ENCODE measurements at places on chromosomes 11 and 22.

DNA sequence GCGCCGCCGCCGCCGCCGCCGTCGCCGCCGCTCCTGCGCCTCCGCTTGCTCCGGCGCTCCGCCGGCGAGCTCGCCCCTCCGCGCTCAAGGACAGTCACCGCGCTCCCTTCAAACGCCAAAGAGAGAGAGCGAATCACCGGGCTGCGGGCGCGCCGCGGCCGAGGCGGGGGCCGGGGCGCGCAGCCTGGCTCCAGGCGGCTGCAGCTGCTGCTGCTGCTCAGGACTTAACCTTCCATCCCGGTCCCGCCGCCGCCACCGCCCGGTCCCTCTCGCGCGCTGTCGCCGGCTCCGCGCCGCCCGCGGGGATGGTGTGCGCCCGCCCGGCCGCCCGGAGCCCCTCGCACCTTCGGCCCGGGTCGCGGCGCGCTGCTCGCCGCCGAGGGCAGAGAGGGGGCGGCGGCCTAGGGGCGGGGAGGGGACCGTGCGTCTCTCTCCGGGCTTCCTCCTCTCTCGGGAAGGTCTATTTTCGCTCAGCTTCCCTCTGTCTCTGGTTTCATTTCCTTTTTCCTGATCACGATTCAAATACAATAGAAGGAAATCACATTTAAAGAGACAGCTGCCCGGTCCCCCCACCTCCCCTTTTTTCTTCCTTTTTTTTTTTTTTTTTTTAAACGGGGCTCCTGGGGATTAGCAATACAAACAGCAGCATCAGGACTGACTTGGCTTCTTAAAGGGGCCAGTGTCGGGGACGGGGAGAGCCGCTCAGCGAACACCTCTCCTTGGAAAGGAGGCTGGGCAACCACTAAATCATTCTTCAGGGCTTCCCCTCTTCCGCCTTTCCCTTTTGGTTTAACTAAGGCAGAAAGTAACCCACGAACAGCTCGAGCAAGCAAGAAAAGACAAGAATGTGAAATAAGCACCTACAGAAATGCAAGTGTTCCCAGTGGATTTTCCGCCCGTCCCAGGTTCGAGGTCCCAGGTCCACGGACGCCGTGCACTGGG, 22.1 kb downstream of the LMO2 start:
- DNase-seq: no peak

DNA sequence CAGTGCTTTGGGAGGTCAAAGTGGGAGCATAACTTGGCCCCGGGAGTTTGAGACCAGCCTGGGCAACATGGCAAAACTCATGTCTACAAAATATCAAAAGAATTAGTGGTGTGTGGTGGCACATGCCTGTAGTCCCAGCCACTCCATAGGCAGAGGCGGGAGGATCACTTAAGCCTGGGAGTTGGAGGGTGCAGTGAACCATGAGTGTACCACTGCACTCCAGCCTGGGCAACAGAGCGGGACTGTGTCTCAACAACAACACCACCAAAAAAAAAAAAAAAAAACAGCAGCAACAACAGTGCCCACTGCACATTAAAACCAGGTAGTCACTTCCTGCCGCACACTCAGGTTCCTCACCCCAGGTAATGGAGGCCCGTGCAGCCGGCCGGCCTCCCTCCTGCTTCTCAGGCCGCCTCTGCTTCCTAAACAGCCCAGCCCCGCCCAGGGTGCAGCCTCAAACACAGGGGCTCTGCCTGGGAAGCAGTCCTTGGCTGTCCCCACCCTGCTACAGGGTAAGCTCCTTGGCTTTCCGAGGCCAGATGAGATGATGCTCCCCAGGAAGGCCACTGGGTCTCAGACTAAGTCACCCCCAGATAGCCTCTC, 318.3 kb downstream of the SHANK2 start:
- no peak for DNase-seq

DNA sequence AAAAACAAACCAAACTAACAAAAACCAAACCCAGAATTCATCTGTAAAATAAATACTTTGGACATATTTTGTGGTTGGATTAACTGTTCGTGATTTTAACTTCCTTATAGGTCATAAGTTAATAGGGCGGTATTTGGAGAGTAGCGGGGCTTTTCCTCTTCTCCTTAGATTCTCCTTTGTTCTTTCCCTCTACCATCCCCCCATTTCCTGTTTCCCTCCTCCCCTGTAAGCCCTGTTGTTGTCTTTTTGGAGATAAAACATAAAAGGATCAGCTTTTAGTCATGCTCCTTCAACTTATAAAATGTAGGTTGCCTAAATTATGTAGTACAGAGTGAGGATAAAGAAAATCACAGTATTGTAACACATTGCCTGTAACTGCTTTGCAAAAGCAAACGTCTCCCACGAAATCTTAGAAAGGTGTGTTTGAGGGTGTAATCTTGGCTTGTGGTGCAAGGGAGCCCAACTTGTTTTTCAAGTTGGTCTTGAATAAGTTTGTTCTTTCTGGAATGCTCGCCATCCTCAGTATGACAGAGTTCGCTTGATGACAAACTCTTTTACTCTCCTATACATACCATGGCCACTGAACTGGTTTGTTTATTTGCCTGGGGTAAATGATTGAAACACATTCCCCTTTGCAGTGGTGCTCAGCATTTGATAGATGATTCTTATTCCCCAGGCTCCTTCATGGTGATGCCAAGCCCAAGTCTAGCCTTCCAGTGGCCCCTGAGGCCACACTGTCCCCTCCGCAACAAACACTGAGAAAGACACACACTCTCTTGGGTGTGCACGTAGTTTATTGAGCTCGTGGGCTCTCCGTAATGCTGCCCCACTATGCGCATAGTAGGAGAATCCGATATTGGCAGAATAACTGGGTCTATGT, 49.4 kb downstream of the TEAD1 start:
- DNase-seq: no peak

DNA sequence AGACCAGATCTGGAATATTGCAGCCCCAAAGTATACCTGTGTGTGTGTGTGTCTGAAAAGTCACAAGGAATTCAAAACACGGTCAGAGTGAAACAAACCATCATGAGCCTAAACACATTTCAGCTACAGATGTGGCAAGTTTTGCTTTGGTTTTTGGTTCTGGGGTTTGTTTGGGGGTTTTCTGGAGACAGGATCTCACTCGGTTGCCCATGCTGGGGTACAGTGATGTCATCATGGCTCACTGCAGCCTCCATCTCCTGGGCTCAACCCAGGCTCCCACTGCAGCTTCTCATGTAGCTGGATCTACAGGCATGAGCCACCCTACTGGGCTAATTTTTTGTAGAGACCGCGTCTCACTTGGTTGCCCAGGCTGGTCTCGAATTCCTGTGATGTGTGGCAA, 41.4 kb upstream of the PHF21A start:
- DNase-seq: no peak

DNA sequence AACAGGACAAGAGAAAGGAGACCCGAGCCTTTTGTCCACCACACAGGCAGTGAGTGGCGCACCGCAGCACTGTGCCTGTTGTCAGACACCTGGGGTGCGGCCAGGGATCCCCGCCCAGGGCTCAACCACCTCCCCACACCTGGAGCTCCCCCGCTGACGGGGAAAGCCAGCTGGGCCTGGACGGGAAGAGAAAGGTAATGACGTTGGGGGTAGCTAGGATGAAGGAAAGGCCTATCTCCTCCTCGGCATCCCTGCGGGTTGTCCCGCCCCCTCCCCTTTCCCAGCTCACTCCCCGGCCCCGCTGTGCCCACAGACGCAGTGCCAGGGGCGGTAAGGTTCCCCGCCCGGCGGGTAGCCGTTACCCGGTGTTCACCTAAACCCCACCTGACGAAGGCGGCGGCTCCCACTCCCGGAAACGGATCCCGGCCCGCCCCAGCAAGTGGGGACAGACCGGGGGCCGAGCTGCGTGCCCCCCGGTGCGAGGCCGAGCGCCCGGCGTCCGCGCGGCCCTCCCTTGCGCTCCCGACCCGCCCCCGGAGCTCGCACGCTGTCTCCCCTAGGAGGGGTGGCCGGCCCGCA, 495 bp downstream of the HYOU1 start:
- peak; percentile 5 for DNase-seq

DNA sequence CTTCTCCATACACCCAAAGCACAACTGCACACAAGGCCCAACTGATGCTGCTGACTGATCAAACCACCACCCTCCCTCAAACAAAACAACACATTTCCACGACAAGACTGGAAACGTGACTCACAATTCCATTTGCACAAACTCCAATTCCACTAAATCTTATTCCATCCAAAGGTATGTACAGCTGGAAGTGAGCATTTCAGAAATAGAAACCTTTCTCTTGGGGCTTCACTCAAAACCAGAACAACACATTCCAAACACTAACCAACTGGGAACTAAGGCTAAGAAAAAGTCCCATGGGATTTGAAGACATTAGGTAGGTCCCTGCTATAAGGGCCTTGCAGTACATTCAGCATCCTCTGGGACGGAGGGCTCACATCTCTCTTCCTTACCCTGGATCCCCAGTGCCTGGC, 19.6 kb downstream of the MORC2 start:
- DNase-seq: no peak

DNA sequence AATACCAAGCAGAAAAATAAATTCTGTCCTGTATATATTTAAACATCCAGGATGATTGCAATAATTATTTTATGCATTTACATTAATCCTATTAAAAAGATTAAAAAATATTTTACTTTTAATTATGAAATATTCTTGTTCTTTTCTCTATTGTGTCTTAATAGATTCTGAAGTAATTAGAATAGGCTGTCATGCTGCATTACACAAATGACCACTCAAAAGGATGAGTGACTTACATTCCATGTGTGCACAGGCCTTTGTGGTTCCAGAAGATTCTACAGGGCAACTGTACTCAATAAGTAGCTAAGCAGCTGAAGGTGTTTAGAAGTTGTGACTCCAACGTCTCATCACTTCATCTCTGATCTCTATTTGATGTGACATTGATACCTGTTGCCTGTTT, 745.9 kb upstream of the CCDC179 start:
- no peak for DNase-seq

DNA sequence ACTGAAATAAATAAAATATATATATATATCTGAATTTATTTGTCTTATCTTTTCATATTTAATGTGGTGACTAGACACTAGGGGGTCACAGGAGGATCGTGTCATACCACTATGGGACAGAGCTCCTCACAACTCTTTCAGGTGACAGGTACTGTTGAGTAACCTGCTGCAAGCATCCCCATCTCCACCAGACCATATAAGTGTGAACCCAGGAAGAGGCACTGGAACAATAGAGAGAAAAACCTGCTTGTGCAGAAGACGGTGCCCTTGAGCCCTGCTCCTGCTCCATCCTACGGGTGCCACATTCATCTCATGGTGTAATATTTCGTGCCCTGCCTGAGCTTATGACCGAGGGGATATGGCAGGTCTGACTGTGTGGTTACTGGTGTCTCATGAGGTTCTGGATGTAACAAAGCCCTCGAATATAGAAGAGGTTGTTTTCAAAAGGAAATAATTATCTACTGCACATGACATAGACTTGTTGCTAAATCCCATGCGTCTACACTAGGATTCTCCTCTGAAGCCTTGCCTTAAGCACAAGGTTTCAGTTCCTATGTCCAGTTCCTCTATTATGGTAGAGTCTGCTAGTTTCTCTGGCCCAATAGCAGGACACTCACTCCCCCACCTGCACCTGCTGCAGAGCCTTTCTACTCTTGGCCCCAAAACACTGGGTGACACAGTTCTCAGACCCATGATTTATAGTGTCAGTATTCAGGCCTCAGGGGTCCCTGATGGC, 70.4 kb downstream of the GGTLC2 start:
- no peak for DNase-seq

GRCh38 chr11:120632579-120632978, 121.0 kb downstream of the GRIK4 start:
- no peak for DNase-seq

- no peak for DNase-seq
Observed at GRCh38 chr11:120513436-120514315, 2.1 kb downstream of the GRIK4 start.

GRCh38 chr11:4619514-4619913, 11.5 kb upstream of the TRIM68 start:
- DNase-seq: no peak

GRCh38 chr22:17121233-17122195, at the start of gene TMEM121B:
Gene TMEM121B, minus strand, starts transcription at chr22:17121360. Its CDS starts 233 bp downstream, at chr22:17121127.
- no peak for DNase-seq

All from stimulated activated CD4-positive, alpha-beta T cell treated with anti-CD3 and anti-CD28 coated beads, TNF-alpha, amount 100 ng/mL, for 24 hours (primary cell).